ENCODE measurements at places on chromosomes 4 and X.

DNA sequence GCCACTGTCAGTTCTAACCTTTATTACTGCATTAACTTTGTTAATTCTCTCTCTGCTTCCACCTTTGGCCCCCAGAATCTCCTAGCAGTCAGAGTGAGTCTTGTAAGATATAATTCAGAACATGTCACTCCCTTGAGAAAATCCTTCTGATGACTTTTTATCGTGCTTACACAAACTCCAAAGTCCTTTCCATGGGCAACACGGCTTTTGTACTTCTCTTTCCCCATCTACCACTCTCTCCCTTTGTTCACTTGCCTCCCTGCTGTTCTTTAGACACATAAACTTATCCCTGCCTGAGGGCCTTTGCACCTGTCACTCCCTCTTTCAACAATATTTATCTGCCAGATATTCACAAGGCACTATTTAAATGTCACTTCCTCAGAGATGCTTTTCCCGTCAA is 64.8 kb downstream of the MAOB start:
- no peak for DNase-seq

- no peak for DNase-seq
Measured at GRCh38 chr4:181579486-181579885, 663.7 kb upstream of the TENM3 start.

- DNase-seq: no peak
Measured at GRCh38 chr4:180539284-180539683, 1703.9 kb upstream of the TENM3 start.

DNA sequence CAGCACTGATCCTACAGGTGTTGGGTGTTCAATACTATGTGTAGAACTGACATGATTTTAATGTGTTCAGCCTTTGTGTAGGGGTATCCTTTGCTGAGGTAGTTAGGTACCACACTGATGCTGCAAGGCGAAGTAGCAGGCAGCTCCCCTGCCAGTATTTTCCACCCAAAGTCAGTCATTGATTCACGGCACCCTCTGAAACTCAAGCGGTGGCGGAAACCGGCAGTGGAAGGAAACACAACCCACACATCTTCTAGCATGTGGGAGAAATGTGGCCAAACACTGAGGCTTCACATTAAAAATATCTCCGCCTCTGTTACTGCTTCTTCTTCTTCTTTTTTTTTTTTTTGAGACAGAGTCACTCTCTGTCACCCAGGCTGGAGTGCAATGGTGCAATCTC is 126.3 kb downstream of the AASDH start:
- DNase-seq: no peak

GRCh38 chrX:47746446-47746845 is 87.5 kb upstream of the UXT start:
- no peak for DNase-seq

- DNase-seq: no peak
Measured at GRCh38 chr4:72875138-72875537, 194.4 kb downstream of the COX18 start.

- no peak for DNase-seq
Measured at GRCh38 chr4:143308377-143308776, 28.3 kb upstream of the GAB1 start.

GRCh38 chrX:21955403-21956189 is 15.1 kb downstream of the SMS start:
- DNase-seq: no peak

DNA sequence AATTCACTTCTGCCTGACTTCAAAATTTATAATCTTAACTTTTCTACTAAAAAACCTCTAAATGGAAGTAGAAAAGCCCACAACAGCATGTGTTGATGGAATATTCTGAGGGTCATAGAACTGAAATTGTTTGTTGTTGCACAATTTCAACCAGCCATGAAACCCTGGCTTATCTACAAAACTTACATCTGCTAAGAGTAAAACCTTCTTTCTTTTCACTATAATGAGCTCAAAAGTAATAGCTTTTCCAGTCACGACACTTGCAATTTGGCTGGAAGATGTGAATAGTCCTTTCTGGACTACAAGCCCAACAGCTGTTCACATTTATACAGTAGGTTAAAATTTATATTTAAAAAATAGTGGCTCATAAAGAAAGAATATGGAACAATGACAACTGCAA is 250.0 kb downstream of the GPAT3 start:
- no peak for DNase-seq

- DNase-seq: no peak
Measured at GRCh38 chr4:52780617-52781354, 29.6 kb upstream of the ERVMER34-1 start.

DNA sequence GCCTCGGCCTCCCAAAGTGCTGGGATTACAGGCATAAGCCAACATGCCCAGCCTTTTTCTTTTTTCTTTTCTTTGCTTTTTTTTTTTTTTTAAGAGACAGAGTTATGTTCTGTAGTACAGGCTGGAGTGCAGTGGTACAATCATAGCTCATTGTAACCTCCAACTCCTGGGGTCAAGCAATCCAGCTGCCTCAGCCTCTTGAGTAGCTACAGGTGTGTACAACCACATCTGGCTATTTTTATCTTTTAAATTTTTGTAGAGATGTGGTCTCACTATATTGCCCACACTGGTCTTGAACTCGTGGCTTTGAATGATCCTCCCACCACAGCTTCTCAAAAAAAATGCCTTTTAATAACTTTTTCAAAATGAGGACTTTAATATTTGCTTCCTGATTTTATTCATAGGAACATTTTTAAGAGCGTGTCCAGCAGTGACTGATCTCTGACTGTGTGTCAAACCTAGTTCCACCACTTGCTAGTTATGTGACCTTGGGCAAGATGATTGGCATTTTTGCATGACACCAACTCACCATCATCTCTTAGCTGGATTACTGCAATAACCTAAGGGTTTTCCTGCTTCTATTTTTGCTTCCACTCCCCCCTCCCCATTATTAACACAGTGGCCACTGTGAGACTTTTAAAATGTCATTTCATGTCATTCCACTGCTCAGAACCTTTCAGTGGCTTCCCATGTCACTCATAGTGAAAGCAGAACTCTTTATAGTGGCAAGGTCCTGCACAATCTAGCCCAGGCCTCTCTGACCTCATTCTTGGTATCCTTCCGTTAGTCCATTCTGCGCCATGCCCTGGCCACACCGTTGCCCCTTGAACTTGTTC is 4.5 kb upstream of the TNIP3 start:
- no peak for DNase-seq

- no peak for DNase-seq
Measured at GRCh38 chr4:70197842-70198241, 2.3 kb downstream of the ODAM start.

- DNase-seq: peak; percentile 32
Measured at GRCh38 chrX:15471028-15471427, 22.1 kb downstream of the PIR start.

DNA sequence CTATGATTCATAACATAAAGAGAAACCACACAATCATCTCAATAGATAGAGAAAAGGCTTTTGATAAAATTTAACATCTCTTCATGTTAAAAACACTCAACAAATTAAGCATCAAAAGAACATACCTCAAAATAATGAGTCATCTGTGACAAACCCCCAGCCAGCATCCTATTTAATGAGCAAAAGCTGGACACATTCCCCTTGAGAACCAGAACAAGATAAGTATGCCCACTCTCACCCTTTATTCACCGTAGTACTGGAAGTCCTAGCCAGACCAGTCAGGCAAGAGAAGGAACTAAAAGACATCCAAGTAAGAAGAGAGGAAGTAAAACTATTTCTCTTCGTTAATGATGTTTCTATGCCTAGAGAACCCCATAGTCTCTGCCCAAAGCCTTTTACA is 507.2 kb downstream of the PABPC4L start:
- DNase-seq: no peak

DNA sequence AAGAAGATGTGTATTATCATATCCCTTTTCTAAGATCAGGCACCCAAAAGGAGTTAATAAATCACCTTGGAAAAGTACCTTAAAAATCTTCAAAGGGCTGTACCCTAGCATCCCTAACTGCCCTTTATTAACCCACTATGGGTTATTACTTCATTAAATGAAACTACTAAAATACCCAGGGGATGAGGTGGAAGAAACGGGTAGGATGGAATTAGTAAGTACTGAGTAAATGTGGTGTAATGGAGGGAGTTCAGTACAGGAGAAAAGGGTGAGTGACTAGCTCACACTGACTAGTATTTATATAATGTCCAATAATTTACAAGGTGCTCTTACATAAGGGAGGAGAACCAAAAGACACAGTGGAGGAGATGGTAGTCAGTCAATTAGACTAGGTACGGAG is 51.0 kb upstream of the RASGEF1B start:
- DNase-seq: no peak

DNA sequence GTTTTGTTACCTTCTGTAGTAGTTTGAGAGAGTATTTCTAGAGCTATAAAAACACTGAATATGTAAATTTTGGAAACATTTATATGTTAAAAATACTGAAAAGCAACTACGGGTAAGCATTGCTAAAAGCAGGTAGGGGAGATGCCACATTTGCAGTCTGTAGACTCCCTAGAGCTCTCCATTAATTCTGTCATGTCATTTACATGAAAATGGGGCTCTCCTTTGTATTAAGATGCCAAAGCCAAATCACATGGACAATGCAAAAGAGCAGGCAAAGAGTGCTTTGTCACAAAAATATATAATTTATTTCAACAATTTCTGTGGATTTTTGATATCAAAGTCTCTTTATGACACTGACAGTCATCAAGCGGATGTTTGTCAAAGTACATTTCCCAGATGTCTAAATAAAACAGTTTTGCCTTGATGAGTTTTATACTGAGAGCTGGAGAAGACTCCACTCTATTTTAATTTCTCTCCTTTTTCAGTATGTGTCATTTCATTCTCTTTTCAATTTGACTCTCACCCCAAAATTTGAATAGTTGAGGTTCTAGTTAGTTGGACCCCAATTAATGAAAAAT is 51.8 kb downstream of the LDB2 start:
- DNase-seq: peak; percentile 20

- peak; percentile 3 for DNase-seq
Measured at GRCh38 chr4:126627255-126627654, 1005.5 kb upstream of the INTU start.

DNA sequence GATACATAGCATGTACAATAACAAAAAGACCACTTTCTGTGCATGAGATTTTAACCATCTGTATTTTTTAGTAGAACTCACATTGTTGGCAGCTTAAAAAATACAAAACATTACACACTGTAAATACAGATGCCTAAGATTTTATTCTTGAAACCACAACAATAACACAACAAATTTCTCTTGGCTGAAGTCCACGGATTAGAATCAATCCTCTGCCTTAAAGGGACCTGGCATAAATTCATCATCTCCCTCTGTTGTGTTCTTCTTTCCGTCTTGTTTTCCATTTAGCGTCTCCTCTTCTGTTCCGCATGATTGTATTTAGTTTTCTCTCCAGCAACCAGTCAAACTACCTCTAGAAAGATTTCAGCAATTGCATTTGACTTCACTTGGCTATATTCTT is 231.0 kb downstream of the SPOCK3 start:
- DNase-seq: no peak

GRCh38 chrX:42094218-42094617 is 170.9 kb upstream of the CASK start:
- DNase-seq: no peak

DNA sequence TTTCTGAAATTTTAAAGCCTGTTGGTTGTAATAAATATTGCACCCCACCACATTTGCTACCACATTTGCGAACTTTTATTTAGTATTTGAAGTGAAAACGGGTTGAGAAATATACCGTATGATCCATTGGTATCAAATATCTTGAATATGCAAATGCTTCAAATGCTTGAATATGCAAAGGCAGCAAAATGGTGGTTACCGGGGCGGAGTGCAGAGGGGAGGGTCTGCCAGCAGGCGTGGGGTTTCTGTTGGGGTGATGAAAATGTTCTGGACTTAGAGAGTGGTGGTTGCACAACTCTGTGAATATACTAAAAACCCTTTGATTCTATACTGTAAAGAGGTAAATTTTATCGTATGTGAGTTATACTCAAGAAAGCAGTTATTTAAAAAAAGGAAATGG is 35.3 kb downstream of the SHROOM2 start:
- DNase-seq: no peak

DNA sequence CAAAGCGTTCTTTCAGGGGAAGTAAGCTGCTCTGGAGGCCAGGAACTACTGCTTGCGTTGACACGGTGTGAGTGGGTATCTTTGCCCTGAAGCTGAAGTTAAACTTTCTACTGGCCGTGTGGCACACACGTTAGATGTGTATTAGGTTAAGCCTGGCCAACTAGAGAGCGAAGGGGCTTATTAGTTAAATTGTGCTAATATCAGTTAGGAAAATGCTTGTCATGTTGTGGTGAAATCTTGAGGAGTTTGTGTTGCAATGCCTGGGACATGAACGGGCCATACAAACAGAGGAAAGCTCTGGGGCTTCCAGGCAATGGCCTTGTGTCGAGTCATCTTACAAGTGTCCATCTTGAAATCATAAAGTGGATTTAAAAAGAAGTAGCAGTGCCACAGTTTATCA is 62.6 kb downstream of the NSUN7 start:
- DNase-seq: no peak

DNA sequence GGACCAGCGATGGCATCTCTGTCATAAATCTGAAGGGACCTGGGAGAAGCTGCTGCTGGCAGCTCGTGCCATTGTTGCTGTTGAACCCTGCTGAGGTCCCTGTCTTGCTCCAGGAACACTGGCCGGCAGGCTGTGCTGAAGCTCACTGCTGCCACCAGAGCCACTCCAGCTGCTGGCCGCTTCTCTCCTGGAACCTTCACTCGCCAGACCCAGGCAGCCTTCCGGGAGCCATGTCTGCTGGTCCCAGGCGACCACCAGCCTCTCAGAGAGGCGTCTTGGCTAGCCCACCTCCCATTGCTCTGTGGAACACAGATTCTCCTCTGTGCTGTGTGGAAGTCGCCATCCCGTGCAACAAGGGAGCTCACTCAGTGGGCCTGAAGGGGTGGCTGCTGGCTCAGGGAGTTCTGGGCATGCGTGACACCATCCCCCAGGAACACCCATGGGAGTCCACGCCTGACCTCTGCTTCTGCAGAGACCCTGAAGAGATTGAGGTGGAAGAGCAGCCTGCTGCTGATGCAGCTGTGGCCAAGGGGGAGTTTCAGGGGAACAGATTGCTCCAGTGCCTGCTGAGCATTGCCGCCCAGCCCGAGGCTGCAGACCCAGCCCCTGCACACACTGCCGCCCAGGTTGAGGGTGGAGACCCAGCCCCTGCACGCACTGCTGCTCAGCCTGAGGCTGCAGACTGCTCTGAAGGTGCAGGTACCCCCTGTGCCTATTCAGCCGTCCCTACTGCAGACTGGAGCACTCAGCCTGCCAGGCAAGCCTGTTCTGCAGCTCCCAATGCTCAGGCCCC is 33.1 kb upstream of the CYP4V2 start:
- DNase-seq: no peak

- DNase-seq: no peak
Measured at GRCh38 chr4:103012551-103012950, 7.0 kb downstream of the SLC9B1 start.

DNA sequence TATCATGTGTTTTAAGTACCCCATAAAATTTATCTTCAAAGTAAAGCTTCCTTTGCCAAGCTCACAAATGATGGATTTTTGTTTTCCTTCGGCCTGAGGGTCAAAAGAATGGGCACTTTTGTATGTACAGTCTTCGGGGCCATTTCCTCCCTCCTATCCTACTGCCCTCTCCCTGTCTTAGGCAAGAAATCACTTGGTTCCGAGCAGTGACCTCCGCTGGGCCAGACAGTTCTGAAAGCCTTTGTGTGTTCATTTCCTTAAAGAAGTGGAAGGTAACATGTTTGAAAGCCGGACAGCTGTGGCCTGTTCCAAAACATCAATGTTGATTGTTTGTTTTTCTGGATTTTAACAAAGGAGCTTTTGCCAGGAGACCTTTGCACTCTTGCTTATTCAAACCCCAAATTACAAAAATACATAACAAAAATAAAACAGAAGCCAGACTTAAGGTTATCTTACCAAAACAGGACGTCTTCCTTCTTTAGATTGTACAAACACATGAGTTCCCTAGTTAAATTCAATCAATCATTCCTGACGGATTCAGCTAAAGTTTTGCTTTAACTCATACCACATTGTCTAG is 110.6 kb upstream of the LIMCH1 start:
- no peak for DNase-seq

All from NT2/D1 (cell line).